ENCODE measurements at places on chromosomes 6 and 20.

DNA sequence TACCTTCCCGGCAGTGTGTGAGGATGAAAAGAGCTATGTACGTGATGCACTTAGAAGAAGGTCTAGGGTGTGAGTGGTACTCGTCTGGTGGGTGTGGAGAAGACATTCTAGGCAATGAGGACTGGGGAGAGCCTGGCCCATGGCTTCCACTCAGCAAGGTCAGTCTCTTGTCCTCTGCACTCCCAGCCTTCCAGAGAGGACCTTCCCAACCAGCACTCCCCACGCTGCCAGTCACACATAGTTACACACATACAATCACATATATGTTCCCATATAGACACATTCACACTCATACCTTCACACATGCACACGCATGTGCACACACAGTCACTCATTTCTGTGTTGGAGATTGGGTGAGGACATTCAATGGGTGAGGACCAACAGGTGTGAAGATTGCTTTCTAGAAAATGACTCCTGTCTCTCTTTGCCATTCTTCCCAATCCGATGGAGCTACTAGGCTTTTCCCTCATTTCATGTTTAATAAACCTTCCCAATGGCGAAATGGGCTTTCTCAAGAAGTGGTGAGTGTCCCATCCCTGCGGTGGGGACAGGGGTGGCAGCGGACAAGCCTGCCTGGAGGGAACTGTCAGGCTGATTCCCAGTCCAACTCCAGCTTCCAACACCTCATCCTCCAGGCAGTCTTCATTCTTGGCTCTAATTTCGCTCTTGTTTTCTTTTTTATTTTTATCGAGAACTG lies 30.4 kb downstream of the SRSF3 start:
- DNase-seq: no peak

- DNase-seq: no peak
These were observed 9.9 kb downstream of the CNPY3 start for GRCh38 chr6:42938987-42939809.

DNA sequence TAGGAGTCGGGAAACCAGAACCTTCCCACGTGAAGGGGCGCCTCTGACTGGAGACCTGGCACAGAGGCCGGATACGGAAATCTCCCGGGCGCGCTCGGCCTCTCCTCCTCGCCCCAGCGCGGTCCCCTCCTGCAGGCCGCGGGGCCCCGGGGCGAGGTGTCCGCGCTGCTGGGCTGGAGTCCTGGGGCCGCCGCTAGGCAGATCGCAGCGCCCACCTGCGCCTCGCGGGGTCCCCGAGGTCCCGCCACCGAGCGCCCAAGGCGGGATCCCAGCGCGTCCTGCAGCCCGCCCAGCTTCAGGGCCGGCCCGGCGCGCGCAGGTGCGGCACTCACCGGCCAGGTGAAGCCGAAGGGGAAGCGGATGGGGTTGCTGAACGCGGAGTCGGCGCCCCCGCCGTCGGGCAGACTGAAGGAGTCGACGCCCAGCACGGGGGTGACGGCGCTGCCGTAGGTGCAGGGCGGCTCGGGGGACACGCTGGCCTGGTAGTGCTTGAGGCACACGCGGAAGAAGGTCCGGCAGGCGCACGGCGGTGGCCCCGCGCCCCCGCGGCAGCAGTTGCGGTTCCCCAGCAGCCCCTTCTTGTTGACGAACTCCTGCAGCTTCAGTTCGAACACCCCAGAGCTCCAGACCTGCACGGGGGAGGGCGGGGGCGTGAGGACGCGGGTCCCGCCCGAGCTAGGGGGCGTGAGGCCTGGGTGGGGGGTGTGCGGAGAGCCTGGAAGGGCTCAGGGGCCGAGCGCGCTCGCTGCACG lies 1.5 kb downstream of the DLL1 start:
- no peak for DNase-seq

DNA sequence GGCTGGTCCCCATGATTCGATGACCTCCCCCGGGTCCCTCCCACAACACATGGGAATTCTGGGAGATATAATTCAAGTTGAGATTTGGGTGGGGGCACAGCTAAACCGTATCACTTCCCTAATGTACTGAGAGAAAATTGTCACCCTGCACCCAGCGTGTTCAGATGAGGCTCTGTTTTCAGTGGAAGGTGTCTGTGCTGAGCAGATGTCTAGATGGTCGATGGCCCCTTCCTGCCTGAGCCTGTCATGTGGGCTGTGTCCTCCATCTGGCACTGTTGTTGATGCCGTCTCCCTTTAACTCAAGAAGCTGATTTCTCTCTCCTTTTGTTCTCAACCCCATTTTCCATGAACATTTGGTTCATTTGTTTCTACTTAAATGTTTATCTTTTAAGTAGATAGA lies 37.0 kb downstream of the TMEM181 start:
- no peak for DNase-seq

DNA sequence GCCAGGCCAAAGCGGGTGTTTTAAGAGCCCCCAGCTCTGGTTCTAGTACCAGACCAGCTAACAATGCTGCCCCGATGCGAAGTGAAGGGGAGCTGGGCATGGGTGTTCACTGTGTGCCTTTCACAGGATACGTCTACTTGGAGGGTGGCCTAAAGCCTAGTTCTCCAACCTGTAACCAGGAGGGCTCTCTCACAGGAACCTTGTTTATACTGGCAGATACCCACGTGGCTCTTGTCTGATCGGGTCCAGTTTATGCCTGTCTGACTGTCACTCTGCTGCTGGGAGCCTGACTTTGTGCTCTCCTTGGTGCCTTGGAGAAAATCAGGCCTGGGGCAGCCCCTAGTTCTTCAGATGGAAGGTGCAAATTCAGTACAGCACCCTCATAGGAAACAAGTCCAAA lies 60.2 kb upstream of the RNF144B start:
- DNase-seq: no peak

GRCh38 chr6:155778336-155778735 lies 322.7 kb upstream of the NOX3 start:
- DNase-seq: no peak

Data from SW 1271 (cell line).